Cardiac fibroblast (primary cell): ENCODE measurements at places on chromosomes 6 and 20.
A peak's percentile ranks its signal among the peaks of the same experiment; 100 is the strongest.

DNA sequence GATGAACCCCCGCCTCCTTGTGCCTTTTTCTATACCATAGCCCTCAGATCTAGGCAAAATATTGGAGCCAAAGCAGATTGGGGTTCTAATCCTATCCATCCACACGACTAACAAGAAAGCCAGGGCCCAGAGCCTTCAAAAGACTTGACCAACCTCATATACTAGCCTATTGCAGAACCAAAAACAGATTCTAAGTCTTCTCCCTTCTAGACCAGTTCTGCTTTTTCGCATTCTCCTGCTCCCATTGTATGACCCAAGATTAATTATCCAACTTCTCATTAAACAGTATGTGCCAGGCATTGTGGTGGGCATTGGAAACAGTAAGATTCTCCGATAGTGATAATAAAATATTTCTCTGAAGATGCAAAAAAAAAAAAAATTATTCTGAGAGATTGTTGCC lies 113.7 kb upstream of the JARID2 start:
- no peak for DNase-seq

GRCh38 chr20:35461620-35462019 lies 6.2 kb downstream of the CEP250 start:
- DNase-seq, result peak; percentile 52

DNA sequence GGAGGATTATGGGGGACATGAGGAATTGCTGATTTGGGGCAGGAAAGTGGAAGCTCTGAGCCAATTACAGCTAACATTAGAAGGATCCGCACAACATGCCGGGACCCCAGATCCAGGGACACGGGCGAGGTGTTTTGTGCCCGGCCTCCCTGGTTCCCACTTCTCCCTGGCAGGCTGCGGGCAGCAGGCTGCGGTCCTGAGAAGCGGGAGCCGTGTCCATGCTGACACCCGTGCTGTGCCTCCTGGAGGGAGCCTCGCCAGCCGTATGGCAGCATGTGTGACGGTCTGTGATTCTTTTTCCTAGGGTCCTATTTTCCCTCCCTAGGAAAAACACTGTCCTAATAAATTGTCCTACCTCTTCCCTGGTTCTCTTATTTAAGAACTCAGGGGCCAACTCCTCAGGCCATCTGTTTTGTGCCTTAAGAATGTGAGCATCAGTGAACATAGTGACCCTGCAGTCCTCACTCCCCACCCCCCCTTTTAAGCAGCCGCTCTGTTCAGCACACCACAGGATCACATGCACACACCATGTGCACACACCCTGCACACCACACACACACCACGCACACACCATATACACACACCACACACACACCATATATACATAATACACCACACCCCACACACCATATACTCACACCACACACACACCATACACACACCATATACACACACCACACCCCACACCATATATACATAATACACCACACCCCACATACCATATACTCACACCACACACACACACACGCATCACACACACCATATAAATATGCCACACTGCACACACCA lies 49.9 kb downstream of the DACT2 start:
- no peak for DNase-seq

GRCh38 chr6:29005183-29005885 lies at the start of gene ZNF311:
ZNF311 (minus strand) TSS chr6:29005315; CDS start chr6:29003954, 1,361 bp downstream.
- DNase-seq, result peak; percentile 77

GRCh38 chr6:73586416-73586974 lies 65.7 kb upstream of the EEF1A1 start:
- peak; percentile 45 for DNase-seq

DNA sequence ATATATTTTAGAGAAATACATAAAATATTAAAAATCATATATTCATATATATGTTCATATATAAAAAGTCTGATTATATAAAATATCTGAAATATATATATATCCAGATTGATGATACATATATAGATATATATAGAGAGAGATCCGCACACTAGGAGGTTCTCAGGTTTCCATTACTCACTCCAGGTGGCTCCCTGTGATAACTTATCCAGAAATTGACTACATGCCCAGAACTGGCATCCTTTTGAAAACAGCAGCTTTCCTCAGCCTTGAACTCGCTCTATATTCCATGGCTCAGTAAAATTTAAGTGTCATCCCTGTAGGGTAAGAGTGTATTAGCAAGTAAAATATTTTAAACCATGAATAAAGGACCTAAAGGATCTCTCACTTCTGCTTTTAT lies 206.8 kb downstream of the TINAG start:
- DNase-seq, result no peak

- DNase-seq, result no peak
These were observed 933 bp upstream of the ADGRB3 start for GRCh38 chr6:68633972-68634725.

- peak; percentile 99 for DNase-seq
These were observed 10.9 kb downstream of the ZNF217 start for GRCh38 chr20:53582574-53583351.

GRCh38 chr6:23890543-23891227 lies 235.3 kb upstream of the NRSN1 start:
- no peak for DNase-seq

GRCh38 chr6:161557333-161558107 lies 283.7 kb upstream of the AGPAT4 start:
- DNase-seq, result no peak

DNA sequence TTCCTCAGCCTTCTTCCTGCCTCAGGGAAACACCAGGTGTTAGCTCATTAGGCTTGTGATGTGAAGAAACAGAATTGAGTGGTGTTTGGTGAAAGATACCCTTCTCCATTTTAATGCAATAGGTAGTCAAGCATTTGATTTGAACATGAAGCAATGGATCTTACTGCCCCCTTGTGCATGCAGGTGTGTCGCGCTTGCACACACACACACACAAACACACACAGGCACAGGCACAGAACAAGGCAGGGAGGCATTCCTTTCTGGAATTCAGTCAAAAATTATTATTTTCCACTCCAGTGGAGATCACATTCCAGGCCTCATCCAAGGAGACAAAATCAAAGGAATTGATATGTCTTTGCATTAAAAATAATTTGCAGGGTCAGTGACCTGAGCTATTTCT lies 667.0 kb upstream of the MARCKS start:
- peak; percentile 17 for DNase-seq

DNA sequence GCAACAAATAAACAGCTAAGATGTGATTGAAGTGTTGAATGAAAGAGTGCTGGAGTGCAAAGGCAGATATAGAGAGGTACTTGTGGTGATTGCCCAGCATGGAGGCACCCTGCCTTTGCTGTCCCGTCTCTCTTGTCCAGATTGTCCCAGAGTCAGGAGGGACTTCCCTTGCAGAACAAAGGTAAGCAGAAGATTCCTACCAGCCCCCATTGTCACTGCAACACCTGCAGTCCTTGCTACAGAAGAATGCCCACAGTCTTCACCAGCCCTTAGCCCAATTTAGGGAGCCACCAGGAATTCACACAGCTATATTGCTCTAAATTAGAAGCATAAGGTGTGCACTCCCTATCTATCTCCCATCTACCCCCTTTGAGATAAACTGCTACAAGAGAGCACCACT lies 491.8 kb downstream of the KIF16B start:
- no peak for DNase-seq
